NK-92 treated with Interleukin-12 subunit alpha and Interleukin-12 subunit beta, amount 100 ng/mL, for 24 hours (cell line): ENCODE measurements at places on chromosomes 12 and 14.

DNA sequence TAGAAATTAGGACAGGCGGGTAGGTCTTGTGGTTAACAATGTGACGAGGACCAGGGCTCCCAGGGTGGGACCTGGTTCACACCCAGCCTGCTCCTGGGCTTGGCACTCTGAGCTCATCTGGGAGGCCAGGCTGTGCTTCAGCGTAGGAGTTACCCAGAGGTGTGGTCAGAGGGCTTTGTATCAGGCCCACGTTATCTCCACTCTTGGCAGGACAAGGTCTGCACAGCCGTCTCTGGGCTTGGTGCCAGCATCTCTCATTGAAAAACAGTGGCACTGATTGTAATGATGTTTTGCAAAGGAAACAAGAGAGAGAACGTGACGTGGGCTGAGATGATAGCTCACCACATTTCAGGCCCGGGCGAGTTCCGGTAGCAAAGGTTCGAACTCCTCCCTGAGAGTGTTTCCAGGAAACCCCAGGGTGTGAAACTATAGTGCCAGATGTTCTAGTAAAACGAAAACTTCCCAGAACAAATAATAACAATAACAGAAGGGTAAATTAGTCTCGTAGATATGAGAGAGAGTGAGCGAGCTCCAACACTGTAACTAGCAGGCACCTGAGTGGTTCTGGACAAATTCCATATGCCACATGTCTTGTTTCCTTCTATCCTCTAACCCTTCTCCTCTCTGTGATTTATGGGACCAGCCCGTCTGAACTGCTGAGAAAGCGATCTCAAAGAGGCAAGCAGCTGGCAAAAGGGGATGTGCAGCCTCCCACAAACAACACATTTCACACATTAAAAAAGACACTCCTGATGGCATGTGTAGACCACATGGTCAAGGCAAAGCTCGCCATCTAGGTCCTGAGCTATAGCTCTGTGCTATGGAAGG, 227.3 kb downstream of the KTN1 start:
- DNase-seq = no peak

DNA sequence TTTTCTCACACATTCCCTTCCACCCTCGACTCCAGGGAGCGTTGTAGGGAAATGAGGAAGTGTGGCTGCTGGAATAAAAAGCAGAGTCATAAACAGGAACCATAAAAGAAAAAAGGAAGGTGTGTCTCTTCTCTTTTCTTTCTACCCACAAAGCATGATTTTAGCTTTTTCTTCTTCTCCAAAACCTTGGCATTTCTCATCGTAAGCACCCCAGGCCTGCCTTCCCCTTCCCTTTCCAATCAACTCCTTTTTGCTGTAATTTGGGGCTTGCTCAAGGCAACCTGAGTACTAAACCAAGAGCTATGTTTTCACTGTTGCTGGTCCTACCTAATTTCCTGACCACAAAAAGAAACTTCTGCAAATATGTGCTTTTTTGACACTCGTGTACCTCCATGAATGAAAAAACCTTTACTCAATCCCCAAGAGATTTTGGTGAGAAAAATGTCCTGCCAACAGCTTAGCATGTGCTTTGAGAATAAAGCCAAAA, 9.2 kb downstream of the PLBD1 start:
- DNase-seq = no peak

DNA sequence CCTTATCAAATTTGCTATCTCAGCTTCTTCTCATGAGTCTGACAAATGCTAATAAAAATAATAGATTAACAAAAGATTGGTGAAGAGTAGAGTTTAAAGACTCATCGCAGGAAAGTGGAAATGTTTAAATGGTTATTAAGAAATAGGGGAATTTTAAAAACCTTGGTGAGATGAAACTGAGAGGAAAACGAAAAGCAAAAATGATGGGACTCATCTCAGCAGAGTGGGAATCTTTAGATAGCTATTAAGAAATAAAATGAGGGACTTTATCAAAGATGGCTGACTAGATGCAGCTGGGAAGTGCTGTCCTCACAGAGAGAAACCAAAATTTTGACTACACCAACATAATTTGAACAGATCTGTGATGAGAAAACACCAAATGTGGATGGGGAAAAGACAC, 79.2 kb upstream of the CD163 start:
- DNase-seq = no peak

- DNase-seq = no peak
Measured at GRCh38 chr14:89926694-89927093, 27.8 kb downstream of the EFCAB11 start.

GRCh38 chr14:94045563-94046345, 19.6 kb downstream of the OTUB2 start:
- no peak for DNase-seq

DNA sequence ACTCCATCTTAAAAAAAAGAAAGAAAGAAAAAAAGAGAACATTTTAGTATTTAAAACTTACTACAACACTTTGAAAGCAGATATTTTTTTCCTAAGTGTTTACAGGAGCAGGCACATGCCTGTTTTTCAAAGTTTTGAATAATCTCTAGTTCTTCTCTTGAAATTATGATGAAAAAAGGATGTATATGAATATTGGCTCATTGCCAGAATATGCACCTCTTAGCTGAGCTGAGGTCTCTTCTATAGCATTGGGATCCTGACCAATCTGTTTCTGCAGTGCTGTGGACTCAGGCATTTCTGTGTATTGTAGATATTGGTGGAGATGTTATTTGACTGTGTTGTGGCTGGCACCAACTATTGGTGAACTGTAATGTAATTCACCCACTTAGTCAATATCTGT, 15.0 kb downstream of the TECPR2 start:
- no peak for DNase-seq

DNA sequence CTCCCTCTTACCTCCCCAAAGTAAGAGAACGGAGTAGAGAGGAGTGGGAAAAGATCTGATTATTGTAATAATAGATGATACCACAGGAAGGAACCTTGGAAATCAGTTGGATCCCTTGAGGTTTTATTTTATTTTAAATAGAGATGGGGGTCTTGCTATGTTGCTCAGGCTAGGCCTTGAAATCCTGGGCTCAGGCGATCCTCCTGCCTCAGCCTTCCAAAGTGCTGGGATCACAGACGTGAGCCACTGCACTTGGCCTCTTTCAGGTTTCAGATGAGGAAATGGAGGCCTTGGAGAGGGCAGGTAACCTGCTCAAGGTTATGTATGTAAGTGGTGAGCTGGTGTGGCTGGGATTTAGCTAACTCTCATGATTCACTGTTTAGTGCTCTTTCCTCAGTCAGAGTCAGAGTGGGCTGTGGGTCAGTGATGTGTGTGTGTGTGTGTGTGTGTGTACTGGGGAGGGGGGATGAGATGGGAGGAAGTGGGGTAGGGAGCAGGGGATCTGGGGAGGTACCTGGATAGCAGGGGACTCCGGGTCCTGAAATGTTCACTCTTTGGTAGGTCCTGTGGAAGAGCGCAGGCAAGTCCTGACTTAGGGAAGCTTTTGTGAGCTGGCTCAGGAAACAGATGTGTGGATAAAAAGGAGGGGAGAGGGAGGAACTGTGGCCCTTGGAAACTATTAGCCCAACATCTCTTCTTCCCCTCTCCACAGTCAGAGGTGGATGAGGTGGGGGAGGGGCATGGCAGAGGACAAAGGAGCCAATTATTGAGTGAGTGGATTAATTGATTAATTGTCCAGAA, 4.7 kb upstream of the CISTR start:
- DNase-seq = no peak

DNA sequence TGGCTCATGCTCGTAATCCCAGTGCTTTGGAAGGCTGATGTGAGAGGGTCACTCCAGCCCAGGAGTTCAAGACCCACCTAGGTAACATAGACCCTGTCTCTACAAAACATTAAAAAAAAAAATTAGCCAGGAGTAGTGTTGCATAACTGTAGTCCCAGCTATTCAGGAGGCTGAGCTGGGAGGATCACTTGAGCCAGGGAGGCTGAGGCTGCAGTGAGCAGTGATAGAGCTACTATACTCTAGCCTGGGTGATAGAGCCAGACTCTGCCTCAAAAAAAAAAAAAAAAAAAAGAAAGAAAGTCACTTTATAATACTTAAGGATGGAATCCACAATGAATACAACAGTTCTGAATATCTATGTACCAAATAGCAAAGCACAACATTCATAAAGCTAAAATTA, 10.2 kb upstream of the SLC10A1 start:
- DNase-seq = no peak

DNA sequence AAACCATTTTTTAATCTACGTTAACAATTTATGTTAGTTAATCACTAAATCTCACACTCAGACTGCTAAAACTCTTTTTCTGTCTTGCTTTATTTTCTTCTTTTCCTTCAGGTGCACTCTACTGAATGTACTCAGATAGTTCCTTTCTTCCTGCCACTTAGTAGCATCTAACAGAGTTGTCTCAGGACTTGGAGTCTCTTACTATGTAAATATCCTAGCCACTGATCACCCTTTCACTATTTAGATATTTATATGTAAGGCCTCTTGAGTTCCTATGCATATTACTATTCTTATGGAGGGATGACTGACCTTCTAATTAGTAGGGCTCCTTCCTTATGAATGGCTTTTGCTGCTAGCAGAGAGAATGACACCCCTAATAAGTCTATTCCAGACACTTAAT, 586.3 kb downstream of the RERGL start:
- DNase-seq = no peak

GRCh38 chr14:68815298-68816182, 22.7 kb upstream of the ZFP36L1 start:
- DNase-seq = no peak

- no peak for DNase-seq
Measured at GRCh38 chr14:53384073-53384472, 230.9 kb upstream of the DDHD1 start.

DNA sequence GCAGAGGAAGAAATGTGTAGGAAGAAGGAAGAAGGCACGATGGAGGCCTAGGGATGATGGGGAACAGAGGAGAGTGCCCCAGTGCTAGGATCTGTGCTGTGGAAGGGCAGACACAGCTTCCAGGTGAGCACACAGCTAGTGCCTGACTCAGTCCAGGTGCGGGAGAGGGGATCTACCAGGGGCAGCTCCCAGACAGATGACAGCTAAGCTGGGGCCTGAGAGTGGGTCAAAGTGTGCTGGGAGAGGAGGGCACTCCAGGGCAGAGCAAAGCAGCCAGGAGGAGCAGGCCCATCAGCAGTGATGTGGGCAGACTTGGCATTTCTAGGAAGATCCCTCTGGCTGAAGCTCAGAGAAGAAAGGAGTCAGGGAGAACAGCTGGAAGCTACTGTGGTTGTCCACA, 36.7 kb downstream of the LRTM2 start:
- DNase-seq = no peak

- DNase-seq = peak; percentile 87
Measured at GRCh38 chr14:105093431-105094192, 28.4 kb upstream of the GPR132 start.

- DNase-seq = no peak
Measured at GRCh38 chr12:62335796-62336195, 75.6 kb downstream of the USP15 start.

GRCh38 chr12:104793285-104793684, 164.8 kb downstream of the SLC41A2 start:
- DNase-seq = no peak

DNA sequence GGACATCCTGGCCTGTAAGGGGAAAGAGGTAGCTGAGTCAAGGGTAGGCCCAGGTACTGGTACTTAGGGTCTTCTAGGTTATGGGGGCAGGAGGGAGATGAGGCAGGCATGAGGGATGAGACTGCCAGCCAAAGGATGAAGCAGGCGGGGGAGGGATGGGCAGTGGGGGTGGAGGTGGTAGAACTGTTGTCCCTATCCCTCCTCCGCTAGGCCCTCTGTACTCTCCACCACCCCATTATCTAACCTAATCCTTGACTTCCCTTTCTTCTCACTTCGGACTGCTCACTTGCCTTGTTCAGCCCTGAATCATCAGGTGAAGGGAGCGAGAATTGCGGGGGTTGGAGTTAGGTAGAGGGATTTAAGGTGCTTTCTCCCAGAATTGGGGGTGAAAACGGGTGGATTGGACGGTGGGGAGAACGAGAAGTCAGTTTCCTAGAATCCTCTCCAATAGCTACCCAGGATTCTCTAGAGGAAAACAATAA, 562 bp downstream of the PAN2 start:
- no peak for DNase-seq

- DNase-seq = no peak
Measured at GRCh38 chr14:94378527-94379290, 9.7 kb downstream of the SERPINA1 start.

DNA sequence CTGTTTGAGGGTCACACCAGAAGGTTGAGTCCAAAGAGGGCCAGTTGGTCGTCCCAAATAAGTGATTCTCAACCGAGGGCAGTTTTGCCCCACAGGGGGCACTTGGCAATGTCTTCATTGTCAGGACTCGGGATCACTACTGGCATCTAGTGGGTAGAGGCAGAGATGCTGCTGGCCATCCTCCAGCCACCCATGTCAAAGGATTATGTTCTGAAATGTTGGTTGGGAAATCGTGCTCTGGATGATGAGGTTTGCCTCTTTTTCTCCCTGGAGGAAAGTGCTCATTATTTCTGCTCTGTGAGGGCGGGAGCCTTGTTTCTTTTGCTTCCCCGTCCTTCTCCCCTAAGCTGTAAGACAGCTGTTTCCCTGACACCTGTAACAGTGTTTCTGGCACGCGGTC, 3.6 kb downstream of the ZNF839 start:
- no peak for DNase-seq

DNA sequence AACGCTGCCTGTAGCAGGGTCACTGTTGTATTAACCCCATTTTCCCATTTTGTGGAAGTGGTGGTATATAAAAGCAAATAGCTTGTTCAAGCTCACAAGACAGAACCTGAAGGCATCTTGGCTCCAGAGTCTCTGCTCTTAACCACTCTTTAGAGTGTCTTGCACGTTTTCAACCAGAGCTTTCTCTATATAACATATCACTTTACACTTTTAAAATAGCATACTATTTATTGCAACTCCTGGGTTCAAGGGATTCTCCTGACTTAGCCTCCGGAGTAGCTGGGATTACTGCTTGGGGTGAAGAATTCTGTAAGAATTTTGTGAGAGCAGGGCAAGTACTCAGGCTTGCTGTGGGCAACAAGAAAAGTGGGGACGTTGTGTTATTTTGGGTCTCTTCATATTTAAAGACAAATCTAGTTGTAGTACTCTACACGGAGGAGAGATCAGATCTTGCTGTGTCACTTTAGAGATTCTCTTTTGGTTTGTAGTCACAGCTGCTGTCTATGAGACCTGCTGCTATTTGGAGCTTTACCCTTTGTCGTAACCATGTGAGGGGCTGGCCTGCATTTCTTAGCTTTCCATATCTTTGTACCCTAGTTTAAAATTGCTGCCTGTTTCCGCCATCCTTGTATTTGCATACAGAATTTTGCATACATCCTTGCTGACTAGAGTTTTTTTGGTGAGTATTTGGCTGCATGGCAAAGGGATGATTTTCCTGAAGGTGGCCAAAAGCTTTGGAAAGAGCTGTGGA, 40.7 kb downstream of the WDR20 start:
- no peak for DNase-seq

GRCh38 chr14:100159094-100159864, at the start of gene DEGS2:
TSS of gene DEGS2 (minus strand) at chr14:100159645. CDS start at chr14:100159587, 58 bp downstream.
- DNase-seq = no peak

DNA sequence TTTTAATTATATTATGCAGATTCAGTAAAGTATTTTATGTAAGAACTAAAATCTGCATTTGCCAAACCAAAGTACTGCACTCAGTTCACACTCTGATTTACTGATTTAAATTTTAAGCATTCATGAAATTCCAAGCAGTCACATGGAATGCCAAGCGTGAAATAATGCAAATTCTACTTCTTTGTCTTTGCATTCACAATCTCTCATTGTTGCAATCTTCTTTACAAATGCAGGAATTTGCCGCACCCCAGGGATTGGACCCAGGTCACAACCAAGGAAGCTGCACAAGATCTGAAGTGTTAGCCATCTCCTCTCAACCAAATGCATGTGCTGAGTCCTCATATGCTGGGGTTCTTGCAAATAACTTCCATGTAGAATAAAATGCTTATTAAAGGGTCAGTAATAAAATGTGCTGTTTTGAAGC, 71.9 kb downstream of the TUNAR start:
- DNase-seq = no peak

GRCh38 chr12:88300931-88301330, 158.8 kb downstream of the TMTC3 start:
- DNase-seq = no peak
